CD4-positive, CD25-positive, alpha-beta regulatory T cell (primary cell): ENCODE measurements at places on chromosomes 4 and X.

GRCh38 chr4:55124322-55125076 lies 896 bp downstream of the KDR start:
- DNase-seq = no peak

DNA sequence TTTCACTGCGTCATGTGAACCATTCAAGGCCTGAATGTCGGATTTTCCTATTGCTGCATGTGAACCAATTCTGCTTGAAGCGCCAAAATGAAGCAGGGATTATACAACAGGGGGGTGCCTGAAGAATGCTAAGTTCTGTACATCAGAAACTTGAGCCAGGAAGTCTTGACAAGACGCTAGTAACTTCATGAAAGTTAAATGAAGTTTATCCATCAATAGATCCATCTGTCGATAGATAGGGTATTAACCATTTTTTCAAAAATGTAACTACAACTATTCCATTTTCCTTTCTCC lies 590 bp upstream of the NAF1 start:
- DNase-seq = peak; percentile 38

GRCh38 chr4:6907658-6908191 lies 1.9 kb upstream of the TBC1D14 start:
- DNase-seq = no peak

- DNase-seq = no peak
Observed at GRCh38 chr4:119854364-119854763, 212.3 kb downstream of the MAD2L1 start.

- DNase-seq = no peak
Observed at GRCh38 chrX:120207009-120207605, 43.5 kb upstream of the ZBTB33 start.

DNA sequence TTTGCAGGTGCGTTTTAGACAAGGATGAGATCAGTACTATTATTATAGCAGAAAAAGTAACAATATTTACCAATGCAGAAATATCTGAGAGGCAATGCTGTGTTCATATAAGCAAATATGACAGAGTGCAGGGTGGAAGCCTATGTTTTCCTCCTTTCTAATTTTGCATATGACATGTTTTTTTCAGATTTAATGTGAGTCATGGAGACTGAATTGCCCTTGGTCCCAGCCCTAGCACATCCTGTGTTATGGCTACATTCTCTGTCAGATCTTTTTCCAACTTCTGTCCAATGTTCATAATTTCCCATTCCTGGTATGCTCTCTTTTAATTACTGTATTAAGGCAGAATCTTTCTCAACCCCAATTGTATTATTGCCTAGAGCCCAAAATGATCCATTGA lies 165.6 kb downstream of the SLC7A11 start:
- no peak for DNase-seq

DNA sequence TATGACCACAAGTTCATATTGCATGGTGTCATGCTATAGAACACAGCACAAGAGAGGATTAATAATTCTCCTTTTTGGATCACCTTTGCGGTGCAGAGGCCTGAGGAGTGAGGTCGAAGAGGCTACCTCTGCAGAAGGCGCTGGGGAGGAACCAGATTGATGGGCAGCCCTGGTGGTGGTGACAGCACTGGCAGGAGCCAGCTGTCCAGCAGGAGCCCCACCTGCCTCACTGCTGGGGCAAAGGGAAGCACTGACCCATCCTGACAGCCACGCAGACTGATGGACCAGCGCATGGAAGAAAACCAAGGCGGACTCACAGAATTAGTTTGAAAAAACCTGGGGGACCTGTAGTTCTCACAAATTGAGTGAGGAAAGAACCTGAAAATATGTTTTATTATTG lies 50.9 kb downstream of the COX18 start:
- DNase-seq = no peak

- DNase-seq = no peak
Observed at GRCh38 chrX:67692246-67692645, 148.4 kb downstream of the AR start.

- DNase-seq = no peak
Observed at GRCh38 chr4:15901007-15901406, 37.5 kb downstream of the FGFBP1 start.

DNA sequence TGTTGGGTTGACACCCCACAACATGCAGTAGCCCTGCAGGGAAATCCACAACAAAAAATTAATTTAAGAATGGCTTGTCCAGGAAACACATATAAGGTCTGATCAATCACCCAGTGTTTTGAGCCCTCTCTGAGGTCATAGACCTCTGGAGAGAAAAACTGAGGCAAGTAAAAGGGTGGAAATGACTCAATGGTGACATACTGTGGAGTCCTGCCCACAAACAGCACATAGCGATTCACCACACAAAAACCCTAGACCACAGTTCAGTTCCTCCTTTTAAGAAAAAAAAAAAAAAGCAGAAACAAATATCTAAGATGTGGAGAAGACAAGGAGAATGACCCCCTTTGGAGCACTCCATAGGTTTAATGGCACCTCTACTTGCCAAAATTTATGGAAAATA lies 2691.0 kb downstream of the PCDH7 start:
- DNase-seq = no peak

DNA sequence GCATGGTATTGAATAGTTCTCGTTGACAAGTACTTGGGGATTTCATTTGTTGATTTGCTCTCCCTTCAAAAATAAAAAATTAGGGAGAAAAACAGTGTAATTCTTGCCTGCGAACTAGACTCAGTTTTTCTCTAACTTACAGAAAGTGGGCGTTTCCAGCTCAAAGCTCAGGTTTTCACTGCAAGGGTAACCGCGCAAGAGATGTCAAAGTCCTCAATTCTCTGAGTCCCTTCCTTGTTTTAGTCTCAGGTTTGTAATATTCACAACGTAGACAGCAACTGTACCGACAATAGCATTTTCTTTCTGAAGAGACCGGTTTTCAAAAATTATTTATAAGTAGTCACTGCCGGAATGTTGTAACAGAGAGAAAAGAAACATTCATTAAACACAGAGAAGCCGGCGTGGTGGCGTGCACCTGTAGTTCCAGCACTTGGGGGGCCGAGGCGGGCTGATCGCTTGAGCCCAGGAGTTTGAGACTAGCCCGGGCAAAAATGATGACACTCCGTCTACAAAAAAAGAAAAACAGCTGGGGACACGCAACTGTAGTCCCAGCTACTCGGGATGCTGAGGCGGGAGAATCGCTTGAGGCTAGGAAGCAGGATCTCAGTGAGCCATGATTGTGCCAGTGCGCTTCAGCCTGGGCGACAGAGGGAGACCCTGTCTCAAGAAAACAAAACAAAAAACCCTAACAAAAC lies 774 bp downstream of the ZCCHC4 start:
- no peak for DNase-seq

GRCh38 chr4:155077452-155078229 lies 130.8 kb upstream of the NPY2R start:
- no peak for DNase-seq

DNA sequence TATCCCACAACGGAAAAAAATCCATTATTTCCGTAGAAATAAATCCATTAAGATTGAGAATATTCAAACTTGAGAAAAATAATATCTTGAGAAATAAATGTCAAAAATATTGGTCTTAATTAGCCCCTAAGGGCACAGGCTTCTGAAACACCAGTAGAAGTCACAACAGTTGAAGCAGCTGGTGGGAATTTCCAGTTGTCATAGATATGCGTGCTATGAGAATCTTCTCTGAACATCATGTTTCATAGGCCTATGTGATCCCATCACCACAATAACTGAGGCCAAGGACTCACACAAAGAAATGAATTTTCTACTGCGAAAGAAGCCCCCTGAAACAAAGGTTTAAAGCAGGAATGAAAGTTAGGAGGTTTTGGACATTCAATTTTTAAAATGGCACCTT lies 292.0 kb downstream of the DTHD1 start:
- DNase-seq = no peak

DNA sequence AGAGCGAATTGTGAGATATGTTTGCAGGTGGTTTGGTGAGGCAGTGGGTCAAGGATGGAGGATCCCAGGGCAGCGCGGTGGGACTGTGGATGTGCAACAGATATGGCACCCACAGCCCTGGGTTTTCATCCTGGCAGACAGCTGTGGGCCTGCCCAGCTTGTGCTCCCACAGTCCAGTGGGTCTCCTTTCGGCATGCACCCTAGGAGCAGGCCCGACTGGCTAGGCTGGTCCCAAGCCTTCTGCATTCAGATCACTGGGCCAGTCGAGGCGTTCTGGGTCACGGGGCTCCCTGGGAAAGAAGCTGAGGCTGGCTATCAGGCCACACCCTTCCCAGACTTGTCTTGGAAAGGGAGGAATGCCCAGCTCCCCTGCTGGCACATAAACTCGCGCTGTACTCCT lies 2289.6 kb downstream of the ARAP2 start:
- DNase-seq = no peak

GRCh38 chrX:40130207-40130606 lies 32.4 kb upstream of the BCOR start:
- no peak for DNase-seq

- DNase-seq = no peak
Observed at GRCh38 chrX:17370191-17370590, 4.8 kb upstream of the NHS start.

GRCh38 chr4:86398187-86398586 lies 38.3 kb upstream of the MAPK10 start:
- no peak for DNase-seq

- DNase-seq = no peak
Observed at GRCh38 chr4:21819086-21819485, 129.5 kb downstream of the KCNIP4 start.

- DNase-seq = no peak
Observed at GRCh38 chrX:100643956-100644860, at the start of gene SRPX2. Gene SRPX2, plus strand, starts transcription at chrX:100644199. Its CDS starts 2,124 bp downstream, at chrX:100646323.

DNA sequence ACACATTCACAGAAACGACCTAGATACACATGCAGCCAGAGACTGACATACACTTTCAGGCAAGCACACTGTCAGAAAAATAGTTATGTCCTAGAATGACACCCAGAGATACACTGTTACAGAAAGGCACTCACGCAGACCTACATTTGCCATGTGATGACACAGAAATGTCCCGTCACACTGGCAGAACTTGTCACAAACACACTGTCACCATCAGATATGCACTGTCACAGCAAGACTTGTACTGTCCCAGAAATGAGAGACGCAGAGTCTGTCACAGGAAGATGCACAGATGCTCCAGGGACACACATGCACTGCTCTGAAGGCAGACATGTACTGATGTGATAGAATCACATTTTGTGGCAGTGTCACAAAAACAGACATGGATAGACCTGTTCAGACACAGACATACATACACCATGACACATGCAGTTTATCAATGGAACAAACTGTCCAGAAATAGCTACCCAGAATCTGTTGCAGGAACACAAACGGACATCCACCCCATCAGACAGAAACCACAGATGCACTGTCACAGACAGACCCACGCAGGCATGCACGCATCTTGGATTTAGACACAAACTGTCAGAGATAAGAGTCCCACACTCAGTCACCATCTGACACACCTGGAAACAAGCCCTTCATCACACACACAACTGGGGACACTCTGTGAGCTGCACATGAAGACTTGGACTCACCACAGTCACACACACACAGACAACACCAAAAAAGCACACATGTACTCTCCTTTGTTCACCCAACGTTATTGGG lies 1.3 kb upstream of the PIM2 start:
- peak; percentile 77 for DNase-seq
